ENCODE measurements at places on chromosomes 4 and X.

DNA sequence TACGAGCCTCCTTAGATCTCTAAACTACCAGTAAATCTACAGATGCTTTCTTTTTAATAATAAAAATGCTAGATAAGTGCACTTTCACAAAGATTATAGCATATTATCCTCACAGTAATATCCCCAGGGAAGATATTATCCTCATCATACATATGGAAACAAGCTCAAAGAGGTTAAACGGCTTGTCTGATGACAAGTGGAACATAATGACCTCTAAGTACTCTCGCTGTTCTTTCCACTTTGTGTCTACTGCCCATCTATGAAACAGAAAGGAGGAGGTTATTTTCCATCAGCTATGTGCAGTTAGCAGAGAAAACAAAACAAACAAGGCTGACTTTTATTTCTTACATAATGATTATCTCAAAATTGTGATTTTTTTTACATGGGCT is 42.8 kb upstream of the PRDM8 start:
- no peak for DNase-seq

- no peak for DNase-seq
Measured at GRCh38 chr4:103482893-103483292, 236.9 kb downstream of the TACR3 start.

GRCh38 chr4:183738081-183738673 is 79.1 kb downstream of the TRAPPC11 start:
- no peak for DNase-seq

GRCh38 chr4:144970597-144970996 is 127.4 kb downstream of the ANAPC10 start:
- DNase-seq = no peak

DNA sequence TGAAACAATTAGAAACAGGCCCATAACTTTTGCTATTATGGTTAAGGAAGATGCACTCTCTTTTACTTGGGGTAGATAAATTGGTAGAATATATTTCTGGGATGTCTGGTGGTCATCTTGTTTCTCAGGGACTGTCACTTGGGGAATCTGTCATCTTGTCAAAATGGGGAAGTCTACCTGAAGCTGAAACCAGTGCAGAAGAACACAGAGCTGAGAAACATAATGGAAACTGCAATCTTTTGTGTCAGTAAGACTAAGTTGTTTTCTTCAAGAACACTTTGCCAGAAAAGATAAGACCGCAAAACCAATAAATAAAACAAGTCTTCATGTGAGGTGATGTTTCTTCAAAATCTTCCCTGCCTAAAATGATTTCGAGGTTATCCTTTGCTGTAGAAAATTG is 92.0 kb downstream of the NAA11 start:
- DNase-seq = no peak

GRCh38 chr4:8601086-8601485 is 8.5 kb downstream of the CPZ start:
- DNase-seq = no peak

DNA sequence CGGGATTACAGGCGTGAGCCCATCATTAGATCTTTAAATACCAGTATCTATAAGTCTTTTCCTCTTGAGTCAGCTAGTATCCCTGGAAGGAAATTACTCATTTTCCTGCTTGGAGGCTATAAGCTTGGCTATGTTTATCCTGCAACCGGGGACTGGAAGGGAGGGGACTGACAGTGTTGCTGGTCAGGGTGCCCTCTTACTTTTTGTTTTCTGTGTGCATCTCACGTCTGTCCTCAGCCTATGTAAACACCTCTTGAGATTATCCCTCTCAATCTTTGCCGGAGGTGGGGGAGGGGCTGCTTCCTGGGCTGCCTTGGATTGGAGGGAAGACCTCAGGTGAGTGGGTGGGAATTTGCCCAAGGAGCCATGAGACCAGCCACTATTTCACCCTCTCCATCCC is 37.0 kb downstream of the HTT start:
- peak; percentile 80 for DNase-seq

DNA sequence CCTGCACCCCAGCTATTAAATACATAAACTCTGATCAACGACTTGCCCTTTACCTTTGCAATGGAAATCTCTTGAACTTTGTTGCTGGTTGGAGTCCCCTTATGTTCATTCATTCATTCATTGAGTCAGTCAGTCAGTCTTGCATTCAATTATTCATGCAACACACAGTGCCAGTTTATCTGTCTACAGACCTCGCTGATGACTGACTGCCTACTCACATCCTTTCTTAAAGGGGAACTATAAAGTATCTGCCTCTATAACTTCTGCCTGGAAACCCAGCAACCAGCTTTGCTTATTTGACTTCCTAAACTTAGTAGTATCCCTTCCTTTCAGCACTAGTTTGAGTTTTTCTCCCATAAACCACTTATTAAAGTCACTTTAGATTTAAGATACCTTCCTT is 620.8 kb upstream of the ADGRL3 start:
- peak; percentile 8 for DNase-seq

GRCh38 chrX:18886005-18886343 is 97.9 kb downstream of the PHKA2 start:
- no peak for DNase-seq

DNA sequence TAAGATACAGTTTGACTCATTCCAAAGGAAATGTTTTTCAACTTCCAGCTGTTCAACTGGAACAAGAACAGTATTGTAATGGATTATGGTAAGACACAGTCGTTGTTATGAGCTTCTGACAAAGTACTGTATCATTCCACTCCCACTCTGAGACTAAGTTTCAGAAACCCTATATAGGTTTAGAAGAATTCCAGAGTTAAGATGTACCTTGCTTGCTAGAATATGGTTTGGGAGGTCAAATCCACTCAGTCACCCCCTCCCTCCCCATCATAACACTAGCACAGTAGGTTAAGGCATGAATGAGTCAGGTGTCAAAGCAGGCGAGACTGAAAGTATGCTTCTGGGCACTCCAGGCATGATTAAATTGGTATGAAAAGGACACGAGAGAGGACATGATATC is 339.7 kb downstream of the DMD start:
- DNase-seq = no peak

DNA sequence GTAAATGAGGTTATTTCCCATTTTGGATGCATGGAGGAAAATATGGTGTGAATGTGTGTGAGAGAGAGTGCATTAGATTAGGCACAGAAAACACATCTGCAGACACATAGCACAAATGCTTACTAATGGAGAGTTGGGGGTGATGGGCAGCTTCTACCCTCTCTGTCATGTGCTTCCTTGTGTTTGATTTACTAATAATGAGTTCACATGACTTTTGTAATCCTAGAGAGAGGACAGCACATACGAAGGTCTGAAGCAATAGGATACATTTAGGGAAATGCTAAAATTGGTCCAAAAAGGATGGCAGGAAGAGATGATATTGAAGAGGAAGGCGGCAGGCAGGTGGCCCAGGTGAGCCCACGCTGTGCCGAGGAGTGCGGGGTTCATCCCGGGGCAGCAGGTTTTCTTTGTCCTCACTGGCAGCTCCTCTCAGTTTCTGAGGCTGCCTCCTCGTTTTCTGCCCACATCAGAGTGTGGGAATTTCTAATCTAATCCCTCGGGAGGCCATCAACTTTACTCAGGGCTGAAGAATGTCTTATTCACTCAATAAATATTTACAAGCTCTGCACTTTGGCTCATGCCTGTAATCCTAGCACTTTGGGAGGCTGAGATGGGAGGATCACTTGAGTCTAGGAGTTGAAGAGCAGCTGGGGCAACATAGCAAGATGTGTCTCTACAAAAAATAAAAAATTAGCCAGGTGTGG is 15.9 kb upstream of the MAP9 start:
- peak; percentile 89 for DNase-seq

GRCh38 chrX:13985697-13986435 is 43.8 kb downstream of the GEMIN8 start:
- no peak for DNase-seq

DNA sequence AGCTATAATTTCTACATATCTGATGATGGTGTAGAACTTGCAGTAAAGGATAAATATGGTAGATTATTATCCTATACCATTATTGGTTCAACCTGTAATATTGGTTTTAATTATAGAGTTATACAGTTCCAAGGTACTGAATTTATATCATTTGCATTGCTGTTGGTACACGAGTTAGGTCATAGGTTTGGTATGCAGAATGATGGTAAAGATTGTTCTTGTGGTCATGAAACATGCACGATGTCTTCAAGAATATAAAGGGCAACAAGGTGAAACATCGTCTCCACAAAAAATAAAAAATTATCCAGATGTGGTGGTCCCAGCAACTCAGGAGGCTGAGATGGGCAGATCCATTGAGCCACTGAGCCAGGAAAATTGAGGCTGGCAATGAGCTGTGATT is 99.6 kb downstream of the ADAM29 start:
- DNase-seq = peak; percentile 3

- DNase-seq = no peak
Measured at GRCh38 chr4:10703156-10703555, 18.6 kb upstream of the CLNK start.

DNA sequence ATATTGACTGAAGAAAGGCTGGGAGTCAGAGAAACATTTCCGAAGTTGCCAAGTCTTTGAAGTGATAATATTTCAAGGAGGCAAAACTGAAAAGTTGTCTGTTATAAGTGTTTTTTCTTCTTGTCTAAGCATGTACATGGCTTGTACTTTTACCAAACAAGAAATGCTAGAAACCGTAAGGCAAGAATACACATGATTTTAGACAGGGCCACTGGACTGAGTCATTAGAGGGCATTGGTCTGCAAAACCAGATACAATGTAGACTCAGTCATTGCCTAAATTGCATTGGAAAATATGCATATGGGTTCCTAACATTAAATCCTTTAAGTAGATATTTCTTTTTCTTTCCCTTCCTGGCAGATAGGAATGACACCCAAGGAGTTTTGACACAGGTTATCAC is 284.9 kb upstream of the PUDP start:
- no peak for DNase-seq

DNA sequence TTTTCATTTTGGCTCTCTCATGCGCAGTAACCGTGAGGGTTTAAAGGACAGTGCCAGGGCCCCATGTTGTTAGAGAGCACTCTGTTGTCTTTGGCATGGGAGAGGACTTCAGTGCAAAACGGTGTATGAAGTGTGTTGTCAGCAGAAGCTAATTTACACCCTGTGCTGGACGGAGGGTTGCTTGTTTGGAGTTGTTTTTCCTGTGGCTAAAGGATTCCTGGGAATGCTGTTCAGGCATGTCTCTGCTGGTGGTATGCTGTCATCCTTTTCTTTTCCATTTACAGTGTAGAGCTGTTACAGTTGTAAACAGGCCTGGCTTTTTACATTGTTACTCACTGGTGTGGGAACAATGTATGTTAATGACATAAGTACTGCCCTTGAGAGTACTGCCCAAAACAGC is 206.3 kb downstream of the CBR4 start:
- peak; percentile 70 for DNase-seq

GRCh38 chr4:42104521-42104920 is 47.9 kb downstream of the BEND4 start:
- peak; percentile 40 for DNase-seq

DNA sequence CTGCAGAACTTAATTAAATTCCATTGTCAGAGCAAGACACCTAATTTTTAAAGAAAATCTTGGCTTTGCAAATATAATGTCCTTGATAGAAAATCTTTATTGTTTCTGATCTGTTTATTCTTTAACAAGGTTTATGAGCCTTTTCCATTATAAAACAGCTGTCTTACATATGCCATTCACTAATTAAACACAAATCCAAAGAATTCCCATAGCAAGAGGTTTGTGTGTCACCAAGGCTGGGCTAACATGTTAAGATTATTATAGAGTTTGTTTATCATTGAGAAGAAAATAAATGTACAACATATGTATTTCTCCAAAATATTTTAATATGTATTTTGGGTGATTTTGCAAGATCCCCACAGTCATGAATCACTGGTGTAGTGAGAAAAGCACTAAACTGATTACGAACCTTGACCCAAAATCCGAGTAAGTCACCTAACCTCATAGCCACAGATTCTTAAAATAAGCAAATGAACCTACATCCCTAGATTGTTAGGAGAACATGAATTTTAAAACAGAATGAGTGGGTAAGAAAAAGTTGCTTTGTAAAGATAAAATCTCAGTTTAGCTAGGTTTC is 694.8 kb upstream of the INTU start:
- DNase-seq = no peak

GRCh38 chr4:127525608-127526007 is 107.1 kb upstream of the INTU start:
- DNase-seq = no peak

- no peak for DNase-seq
Measured at GRCh38 chr4:86892636-86892960, 376 bp upstream of the C4orf36 start.

GRCh38 chr4:178198691-178199090 is 756.5 kb upstream of the AGA start:
- peak; percentile 43 for DNase-seq

GRCh38 chrX:45935408-45935807 is 609.8 kb downstream of the ZNF674 start:
- no peak for DNase-seq

DNA sequence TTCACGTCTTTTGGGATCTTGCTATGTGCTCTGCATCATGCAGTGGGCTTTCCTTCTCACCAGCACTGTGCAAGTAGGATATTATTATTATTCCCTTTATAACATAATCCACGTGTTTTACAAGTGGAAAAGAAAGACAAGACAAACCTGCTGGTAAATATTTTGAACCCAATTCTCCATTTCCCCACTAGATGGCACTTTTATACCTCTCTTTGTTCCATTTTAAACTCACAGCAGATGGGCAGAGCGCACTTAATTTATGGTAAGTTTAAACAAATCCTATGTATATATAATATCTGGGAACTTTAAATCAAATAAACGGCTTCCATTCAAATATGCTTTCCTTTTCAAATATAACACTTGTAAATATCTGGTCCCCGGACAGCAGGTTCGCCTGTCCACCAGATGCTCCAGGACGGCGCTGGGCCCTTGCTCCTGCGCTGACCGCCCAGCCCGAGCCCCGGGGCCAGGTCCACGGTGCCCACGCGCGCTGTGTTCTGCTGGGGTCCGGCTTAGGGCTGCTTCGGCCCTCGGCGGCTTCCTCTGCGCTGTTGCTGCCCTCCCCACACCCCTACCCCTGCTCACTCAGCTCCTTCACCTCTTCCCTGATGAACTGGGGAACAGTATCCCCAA is 31.1 kb downstream of the F11 start:
- DNase-seq = peak; percentile 54

DNA sequence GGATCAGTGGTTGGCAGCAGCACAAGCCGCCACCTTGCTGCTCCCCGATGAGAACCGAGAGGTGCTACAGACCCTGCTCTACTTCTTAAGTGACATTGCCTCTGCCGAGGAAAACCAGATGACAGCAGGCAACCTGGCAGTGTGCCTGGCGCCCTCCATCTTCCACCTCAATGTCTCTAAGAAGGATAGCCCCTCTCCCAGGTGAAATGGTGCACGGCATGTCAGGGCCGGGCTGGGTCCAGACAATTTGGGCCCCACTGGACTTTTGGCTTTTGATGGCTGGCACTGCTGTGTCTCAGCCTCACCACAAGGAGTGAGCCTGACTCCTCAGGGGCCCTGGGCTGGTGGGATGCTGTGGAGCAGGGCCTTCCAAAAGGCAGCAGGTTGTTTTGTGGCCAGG is 74.1 kb downstream of the STARD8 start:
- DNase-seq = no peak

- DNase-seq = peak; percentile 61
Measured at GRCh38 chrX:40013266-40014195, 84.2 kb downstream of the BCOR start.

GRCh38 chrX:109841869-109842579 is 109.0 kb upstream of the ACSL4 start:
- DNase-seq = no peak
